A549 treated with Mapracorat at 1 μM for 4 hours (cell line): ENCODE measurements at places on chromosomes 4 and X. TPM values are rescaled to one million over a fixed set of nuclear protein-coding genes. Genes with fewer than 3 reads are reported as not detected.

The UCP1 gene
- total RNA-seq, result not detected in 5 replicates

The GAGE13 gene
- not detected in 5 replicates for total RNA-seq

The H2BW2 gene
- not detected in 5 replicates for total RNA-seq

The VEGFD gene
- 0.14 to 0.57 TPM (median 0.22 TPM) in 5 replicates for total RNA-seq

The NPY5R gene
- not detected in 5 replicates for total RNA-seq

The STPG2 gene
- not detected in 5 replicates for total RNA-seq

The PPARGC1A gene
- total RNA-seq, result 0.02 to 0.10 TPM (median 0.04 TPM) in 4 of 5 replicates, not detected in the other

The ATOH1 gene
- not detected in 5 replicates for total RNA-seq

The GC gene
- not detected in 5 replicates for total RNA-seq

The MFAP3L gene
- total RNA-seq, result 3.2 to 4.8 TPM (median 4.5 TPM) in 5 replicates

The TRAPPC11 gene
- 8.6 to 10.9 TPM (median 9.9 TPM) in 5 replicates for total RNA-seq

The SLITRK2 gene
- total RNA-seq, result not detected in 5 replicates

The ITIH6 gene
- 0.04 TPM in 1 of 5 replicates, not detected in the others for total RNA-seq

The TEX13A gene
- total RNA-seq, result not detected in 5 replicates

The PCDH11X gene
- total RNA-seq, result not detected in 5 replicates

The POU3F4 gene
- total RNA-seq, result not detected in 5 replicates

The MSX1 gene
- total RNA-seq, result 4.6 to 10.0 TPM (median 8.2 TPM) in 5 replicates

The IL21 gene
- not detected in 5 replicates for total RNA-seq

The MAGEA1 gene
- total RNA-seq, result 0.09 to 0.13 TPM (median 0.12 TPM) in 4 of 5 replicates, not detected in the other
